Fibroblast of skin of left quadriceps (primary cell): ENCODE measurements at places on chromosomes 7 and 10.

DNA sequence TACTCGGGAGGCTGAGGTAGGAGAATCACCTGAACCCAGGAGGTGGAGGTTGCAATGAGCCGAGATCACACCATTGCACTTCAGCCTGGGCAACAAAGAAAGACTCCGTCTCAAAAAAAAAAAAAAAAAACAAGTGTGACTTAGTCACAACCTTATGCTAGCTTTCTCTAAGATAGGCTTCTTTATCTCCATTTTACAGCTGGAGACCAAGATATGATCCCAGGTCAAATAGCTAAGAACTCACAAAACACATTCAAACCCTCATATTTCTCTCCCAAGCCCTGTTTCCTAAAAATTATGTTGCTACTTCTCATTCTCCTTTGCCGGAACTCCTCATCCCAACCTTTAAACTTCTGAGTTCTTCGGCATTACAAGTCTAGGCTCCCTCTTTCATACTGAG lies 13.0 kb upstream of the DHTKD1 start:
- DNase-seq: no peak

DNA sequence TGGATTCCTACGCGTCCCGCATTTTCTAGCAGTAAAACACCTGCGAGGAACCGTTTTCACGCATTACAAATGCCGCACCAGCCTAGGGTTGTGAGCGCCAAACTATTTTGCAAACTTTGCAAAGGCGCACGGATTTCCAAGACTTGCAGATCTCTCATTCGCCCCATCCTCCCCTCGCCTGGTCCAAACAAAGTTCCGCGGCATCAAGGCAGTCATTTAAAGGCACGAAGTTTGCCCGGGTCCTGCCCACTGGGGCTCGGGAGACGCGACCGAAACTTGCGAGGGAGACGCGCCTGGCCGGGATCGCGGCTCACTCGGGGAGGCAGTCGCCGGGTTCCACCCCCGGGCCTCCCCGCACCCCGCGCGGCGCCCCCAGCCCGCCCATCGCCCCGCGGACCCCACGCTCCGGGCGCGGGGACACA lies 613 bp downstream of the USP6NL start:
- no peak for DNase-seq

GRCh38 chr10:3022027-3022426 lies 45.3 kb upstream of the PFKP start:
- no peak for DNase-seq

DNA sequence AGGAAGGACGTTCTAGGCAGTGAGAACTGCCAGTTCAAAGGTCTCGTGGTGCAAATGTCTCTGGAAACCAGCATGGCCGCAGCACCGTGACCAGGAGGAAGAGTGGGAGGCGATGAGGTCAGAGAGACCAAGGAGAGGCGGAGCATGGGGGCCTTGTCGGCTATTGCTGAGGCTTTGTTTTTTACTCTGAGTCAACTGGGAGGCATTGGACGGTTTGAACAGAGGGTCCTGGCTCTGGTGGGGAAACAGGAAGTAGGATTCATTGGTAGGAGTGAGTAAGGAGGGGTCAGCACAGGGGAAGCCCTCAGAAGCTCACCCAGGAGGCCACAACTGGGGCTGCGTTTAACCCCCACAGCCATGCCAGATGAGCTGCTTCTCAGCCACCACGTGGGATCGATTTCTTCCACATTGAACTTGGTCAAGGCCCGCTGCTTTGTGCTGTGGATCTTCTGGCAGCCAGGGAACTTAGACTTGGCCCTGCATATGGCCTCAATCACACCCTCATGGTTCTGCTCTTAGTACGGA lies 22.2 kb upstream of the SH2B2 start:
- DNase-seq: no peak

GRCh38 chr7:42385912-42386311 lies 148.9 kb upstream of the GLI3 start:
- DNase-seq: no peak

DNA sequence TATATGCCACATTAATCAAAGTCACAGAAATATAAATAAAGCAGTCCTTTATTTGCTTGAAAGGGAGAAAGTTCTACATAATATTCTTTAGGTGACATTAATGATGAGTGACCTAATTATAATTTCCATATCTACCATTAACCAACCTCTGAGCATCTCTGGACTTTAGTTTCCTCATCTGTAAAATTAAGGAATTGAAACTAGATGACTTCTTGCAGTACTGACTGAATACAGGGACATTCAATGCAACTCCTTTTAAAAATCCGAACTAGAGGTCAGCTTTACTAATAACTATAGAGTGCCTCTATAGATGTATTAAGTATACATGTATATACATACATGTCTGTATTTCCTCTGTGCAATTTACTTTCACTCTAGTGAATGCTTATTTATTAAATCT lies 3.9 kb downstream of the FMC1 start:
- DNase-seq: no peak

- DNase-seq: peak; percentile 95
These were observed 80.6 kb upstream of the OIT3 start for GRCh38 chr10:72812753-72813430.

DNA sequence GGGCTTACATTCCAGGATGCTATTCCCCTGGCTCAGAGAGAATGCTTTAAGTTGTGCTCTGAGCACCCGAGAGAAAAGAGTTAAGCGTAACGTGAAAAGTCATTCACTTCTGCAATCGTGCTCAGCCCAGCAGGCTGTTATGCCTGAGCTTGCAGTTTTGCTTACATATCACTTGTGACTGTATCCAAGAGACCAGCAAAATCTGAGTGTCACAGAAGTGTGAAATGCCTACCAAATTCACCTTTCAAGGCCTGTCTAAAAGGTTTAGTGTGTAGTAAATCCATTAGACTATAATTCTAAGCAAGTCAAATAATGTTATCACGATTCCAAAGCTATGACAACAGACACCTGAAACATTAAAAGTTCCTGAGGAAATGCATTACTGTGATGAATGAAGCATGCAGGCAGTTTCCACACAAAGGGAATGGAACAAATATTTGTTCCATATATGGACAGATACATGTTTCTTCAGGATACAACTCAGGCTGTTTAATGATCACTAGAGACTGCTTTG lies 20.1 kb downstream of the ITGB1 start:
- peak; percentile 46 for DNase-seq

- DNase-seq: no peak
These were observed 137.9 kb upstream of the MKI67 start for GRCh38 chr10:128263891-128264688.
